ENCODE measurements at places on chromosomes 6 and 20.

- no peak for DNase-seq
These were observed 89.4 kb downstream of the DTNBP1 start for GRCh38 chr6:15573384-15573783.

DNA sequence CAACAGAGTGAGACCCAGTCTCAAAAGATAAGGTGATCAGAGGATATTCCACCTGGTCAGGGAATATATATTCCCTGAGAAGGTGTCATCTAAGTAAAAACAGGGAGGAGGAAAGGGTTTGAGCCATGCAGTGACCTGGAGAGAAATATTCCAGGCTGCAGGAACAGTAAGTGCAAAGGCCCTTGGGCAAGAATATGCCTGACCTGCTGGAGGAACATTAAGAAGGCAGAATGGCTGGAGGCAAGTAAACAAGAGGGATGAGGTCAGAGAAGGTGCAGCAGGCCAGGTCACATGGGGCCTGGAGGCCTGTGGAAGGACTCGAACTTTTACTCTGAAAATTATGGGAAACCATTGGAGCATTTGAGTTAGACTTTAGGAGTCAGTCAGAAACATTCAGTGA is 6.7 kb downstream of the DEF6 start:
- DNase-seq = no peak

DNA sequence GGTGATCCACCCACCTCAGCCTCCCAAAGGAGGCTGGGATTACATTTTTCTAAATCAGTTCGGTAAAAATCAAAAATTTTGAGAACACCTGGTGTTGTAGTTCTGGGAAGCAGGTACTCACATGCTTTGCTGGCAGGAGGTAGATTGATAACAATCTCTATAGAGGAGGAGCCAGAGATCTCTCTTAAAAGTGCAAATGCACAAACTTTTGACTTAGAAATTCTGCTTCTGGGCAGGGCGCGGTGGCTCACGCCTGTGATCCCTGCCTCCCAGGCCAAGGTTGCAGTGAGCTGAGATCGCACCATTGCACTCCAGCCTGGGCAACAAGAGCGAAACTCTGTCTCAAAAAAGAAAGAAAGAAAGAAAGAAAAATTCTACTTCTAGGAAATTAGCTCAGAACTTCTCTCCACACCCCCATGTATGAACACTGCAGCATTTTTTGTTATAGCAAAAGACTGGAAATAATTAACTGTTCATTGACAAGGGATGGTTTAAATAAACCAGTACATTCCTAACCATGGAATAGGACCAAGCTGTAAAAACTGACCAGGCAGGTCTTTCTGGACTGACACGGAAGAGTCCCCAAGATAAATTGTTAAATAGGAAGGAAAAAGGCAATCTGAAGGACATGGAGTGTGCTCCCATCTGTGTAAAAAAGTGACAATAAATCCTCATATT is 14.4 kb upstream of the TRIB3 start:
- DNase-seq = no peak

DNA sequence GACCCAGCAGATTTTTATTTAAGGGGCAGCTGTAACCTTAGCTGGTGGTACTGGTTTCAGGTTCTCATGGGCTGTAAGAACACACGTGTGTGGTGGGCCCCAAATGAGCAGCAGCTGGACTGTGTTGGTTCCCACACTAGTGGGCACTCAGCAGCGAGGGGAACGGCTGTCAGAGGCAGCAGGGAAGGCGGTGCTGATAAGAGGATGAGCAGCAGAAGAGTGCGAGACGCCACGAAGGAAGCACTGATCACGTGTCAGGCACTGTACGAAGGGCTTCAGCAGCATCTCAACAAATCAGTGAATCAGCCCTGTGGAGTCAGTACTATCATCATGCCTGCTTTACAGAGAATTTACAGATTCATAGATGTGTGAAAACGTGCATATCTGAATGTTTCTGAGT is 41.0 kb upstream of the EMILIN3 start:
- no peak for DNase-seq

DNA sequence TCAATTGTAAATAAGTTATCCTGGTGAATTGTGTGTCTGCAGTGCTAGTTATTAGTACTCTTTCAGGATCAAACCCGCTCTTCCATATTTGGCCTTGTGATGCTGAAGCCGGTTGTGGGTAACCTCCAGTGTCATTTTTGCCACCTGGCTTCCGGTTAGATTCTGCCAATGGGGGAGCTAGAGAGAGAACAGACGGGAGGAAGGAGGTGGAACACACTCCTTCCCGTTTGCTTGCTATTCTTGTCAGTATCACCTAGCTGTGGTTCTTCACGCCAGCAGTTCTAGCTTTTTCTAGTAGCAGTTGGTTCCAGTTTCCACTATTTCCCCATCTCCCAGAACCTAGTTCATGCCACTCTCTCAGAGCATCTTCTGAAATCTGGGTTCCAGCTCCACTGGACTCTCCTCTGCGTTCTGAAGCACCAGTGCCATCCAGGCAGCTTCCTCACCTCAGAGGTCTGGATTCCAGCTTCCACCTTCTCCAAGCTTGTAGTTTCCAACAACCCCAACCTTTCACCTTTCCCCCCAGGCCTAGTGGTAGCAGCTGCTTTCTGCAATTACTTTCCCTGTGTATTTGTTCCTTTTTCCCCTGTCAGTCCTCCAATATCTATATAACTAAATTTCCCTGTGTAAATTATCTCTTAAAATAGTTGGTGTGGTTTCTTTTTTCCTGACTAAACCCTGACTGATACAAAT is 46.9 kb upstream of the LOC128125822 start:
- DNase-seq = no peak

GRCh38 chr6:162372106-162372505 is 355.5 kb downstream of the PRKN start:
- DNase-seq = no peak

DNA sequence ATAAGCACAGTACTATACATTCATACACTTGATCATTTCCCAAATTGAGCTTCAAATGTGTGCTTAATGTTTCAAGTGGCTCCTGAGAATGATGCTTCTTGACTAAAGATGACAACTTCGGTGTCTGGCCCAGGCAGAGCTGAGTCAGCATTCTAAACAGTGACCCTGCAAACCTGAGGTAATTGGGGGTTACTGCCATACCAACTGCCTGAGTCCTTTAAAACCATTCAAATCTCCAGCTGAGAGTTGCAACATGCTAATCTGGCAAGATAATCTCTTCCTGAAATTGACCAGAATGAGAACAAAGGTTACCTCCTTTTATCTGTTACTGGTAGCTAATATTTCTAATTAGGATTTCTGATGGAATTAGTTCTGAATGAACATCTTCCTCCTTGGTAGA is 8.2 kb downstream of the BACH2 start:
- no peak for DNase-seq

GRCh38 chr6:42961020-42961470 is 491 bp downstream of the GNMT start:
- DNase-seq = no peak

GRCh38 chr6:12479881-12480280 is 189.7 kb downstream of the EDN1 start:
- DNase-seq = no peak

GRCh38 chr6:72035486-72035885 is 149.1 kb downstream of the RIMS1 start:
- DNase-seq = no peak
